Activated T-helper 1 cell treated with anti-CD3 and anti-CD28 coated beads, Interleukin-12 subunit alpha, Interleukin-12 subunit beta, Interleukin-2, Interleukin-4 antibody, amounts not matched to agents 30 ng/mL and 10 ng/mL and 1 ng/mL, durations not matched to agents 14 hours and 24 hours and 36 hours (primary cell): ENCODE measurements at places on chromosomes 16 and 17. TPM values are rescaled to one million over a fixed set of nuclear protein-coding genes. Genes with fewer than 3 reads are reported as not detected.

The KRT24 gene
- not detected in 2 replicates for total RNA-seq

The INO80E gene
- 128 and 137 TPM in 2 replicates for total RNA-seq

The NOTUM gene
- 1.5 and 2.4 TPM in 2 replicates for total RNA-seq

DNA sequence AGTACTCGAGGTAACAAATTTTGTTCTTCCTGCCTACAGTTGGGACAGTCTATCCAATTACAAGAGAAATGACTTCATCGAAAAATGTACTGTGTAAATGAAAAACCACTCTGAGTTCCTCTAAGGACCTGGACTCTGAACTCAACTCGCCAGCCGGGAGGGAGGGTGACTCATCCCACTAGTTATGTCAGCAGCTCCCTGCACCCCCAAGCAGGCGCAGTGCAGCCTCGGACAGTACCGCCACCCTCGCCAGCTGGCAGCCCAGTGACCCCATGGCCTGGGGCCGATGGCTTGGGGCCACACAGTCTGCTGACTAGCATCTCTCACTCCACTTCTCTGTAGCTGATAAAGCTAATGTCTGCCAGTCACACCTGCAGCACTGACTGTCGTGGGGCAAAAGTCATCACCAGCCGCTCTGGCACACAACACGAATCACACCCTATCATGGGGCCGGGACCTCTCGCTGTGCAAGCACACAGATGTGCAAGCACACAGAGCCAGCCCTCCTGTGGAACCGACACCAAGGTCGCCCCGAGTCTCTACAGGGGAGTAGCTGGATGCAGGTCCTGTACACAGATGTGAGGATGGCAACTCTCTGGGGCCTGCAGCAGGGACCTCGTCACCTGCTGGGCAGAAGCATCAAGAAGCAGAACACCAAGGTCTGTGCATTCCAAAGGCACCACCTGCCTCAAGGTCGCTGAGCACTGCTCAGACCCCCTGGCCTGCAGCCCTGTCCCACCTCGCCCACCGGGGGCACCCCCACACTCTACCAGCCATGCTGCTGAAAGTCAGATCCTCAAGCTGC lies 5.7 kb downstream of the CSNK1D start:
- peaks cover 66% of the 10 kb centered on the region for H3K4me1 ChIP-seq
- H3K4me3 ChIP-seq: peak overlapping the region; percentile 6

DNA sequence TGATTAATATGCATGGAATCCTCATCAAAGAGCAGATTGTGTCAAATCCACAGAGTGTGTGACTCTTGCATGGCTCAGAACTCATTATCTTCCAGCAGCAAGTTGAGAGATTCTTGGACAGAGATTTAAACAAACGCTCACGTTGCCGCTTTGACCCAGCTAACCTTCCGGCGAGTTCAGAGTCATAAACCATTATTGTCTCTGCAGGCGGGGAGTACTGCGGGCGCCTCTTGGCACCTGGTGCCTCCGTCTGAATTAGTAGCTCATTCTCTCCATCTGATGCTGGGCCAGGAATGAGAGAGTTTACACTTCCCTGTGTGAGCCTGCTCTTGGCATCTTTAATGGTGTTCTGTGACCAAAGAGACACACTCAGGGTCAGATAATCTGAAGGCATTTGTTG lies 138.6 kb upstream of the WSCD1 start:
- no peak overlapping the region for H3K4me3 ChIP-seq
- no peak overlapping the region for H3K27ac ChIP-seq
- no peaks in the 10 kb centered on the region for H3K27me3 ChIP-seq
- DNase-seq: no peak

GRCh38 chr16:85524630-85525419 lies 88.3 kb upstream of the GSE1 start:
- H3K27ac ChIP-seq: no peak overlapping the region
- peaks cover 4% of the 10 kb centered on the region for H3K27me3 ChIP-seq
- no peaks in the 10 kb centered on the region for H3K36me3 ChIP-seq
- H3K4me3 ChIP-seq: no peak overlapping the region
- no peaks in the 10 kb centered on the region for H3K4me1 ChIP-seq
- DNase-seq: no peak
